RCC 7860 (cell line): ENCODE measurements at places on chromosomes 4 and X.

DNA sequence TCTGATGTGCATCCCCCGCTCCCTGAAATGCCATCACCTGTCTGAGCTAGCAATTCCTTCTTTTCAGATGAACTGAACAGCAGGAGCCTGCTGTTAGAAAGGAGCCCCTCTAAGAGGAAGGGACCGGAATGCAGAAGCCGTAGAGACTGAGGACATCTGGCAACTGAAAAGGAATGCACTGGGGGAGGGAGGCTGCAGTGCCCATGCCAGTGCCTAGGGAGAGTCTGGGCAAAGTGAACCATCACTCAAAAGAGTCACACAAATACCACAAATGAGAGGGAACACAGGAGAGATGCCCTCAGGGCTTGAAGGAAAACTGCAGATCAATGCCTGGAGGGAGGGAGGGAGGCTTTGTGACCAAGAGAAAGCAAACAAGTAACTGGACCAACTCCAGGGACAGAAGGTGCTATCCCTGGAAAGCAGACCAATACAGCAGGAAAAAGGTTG, 93.9 kb upstream of the CBR4 start:
- DNase-seq: no peak

GRCh38 chr4:26787461-26788340, 72.9 kb upstream of the STIM2 start:
- peak; percentile 63 for DNase-seq

DNA sequence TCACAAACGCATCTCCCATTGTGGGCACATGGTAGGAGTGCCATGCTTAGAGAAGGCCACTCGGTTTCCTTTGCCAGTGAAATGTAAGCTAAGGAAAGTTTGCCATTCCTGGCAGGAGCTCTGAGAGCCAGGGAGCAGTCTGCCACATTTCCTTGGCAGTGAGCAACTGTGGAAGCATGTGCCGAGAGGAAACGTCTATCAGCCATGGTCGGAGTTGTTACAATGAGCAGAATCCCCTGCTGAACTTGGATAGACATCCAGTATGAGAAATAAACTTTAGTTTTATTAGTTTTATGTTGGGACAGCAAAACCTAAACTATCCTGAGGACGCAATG, 51.1 kb downstream of the ENOPH1 start:
- DNase-seq: no peak

DNA sequence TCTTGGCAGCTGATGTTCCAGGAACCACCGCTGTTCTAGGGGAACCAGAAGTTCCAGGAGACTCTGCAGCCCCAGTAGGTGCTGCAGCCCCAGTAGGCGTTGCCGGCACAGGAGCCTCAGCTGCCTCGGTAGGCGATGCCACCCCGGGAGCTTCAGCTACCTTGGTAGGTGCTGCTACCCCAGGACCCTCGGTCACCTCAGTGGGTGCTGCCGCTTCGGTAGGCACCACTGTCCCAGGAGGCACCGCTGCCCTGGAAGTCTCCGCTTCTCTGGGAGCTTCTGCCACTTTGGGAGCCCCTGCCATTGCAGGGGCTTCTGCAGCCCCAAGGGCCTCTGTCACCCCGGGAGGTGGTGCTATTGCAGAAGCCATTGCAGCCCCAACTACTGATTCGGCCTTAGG, 2.8 kb downstream of the ARMCX2 start:
- DNase-seq: no peak

- no peak for DNase-seq
Observed at GRCh38 chr4:84792366-84793301, 173.9 kb downstream of the WDFY3 start.

- no peak for DNase-seq
Observed at GRCh38 chr4:141153751-141154510, 20.7 kb upstream of the RNF150 start.

DNA sequence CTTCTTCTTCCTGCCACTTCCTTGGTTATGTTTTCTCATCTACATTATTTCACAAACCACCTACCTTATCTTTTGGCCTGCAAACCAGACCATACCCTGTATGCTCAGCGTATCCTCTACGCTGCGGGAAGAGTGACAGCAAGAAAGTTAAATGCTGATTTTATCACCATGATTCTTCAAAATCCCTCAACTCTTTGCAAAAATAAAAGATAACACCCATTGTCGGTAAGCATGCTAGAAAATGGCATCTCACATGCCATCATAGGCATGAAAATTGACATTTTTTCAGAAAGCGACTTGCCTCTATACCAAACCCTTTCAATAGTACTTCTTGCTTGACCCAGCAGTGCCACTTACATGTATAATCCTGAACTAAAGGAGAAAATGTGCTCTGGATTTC, 102.0 kb downstream of the HPGD start:
- DNase-seq: no peak

DNA sequence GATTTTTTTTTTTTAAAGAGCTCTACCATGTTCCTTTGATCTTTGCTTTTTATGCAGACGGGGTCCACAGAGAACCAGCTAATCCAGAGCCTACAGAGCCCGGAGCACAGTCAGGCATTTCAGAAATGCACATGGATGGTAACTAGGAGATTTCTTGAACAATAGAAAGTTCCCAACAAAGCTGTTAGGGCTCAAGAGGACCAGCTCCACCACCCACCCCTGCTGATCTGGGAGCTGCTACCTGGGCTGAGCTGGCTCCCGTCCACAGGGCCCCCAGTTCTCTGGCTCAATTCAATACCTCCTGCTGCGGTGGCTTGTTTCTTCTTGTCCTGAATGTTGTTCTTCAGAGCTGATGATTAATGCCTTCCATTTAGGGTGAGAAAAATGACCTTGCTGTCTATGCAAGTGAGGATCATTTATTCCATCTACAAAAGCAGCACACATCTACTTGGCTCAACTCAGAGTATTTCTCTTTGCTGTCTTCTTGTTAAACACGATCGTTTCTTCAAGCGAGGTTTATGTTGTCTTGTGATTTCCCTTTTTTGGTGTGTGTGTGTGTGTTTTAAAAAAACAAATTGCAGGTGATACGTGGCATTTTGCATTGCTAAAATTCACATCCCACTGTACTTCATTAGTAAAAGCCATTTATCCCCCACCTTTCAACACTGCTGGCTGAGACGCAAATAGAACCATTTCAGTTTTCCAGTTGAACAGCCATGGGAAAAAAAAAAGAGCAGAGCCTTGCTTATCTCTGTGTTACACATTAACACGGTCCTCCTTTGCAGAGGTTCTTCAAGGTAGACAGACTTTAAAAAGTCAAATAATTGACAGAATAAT, 31.3 kb downstream of the IGFBP7 start:
- peak; percentile 82 for DNase-seq

- DNase-seq: peak; percentile 54
Observed at GRCh38 chr4:169314906-169315305, 44.1 kb upstream of the SH3RF1 start.

- DNase-seq: no peak
Observed at GRCh38 chr4:8245884-8246833, 23.4 kb upstream of the HTRA3 start.

- peak; percentile 43 for DNase-seq
Observed at GRCh38 chr4:64539234-64539849, 130.1 kb upstream of the TECRL start.

DNA sequence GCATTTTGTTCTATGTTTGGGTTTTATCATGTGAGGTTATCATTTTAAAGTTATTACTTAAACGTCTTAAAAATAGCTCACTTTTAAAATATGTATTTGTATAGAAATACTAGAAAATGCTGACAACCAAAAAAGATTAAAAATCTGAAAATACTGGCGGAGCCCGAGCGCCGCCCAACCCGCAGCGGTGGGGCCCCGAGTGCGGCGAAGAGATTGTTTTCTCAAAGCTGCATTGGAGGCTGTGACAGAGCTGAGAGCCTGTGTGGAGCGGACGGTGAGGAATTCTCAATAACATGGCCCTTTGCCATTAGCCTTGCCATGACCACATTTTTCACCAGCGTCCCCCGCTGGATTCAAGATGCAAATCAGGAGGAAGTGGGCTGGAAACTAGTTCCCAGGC, 255.4 kb downstream of the NKX6-1 start:
- no peak for DNase-seq

DNA sequence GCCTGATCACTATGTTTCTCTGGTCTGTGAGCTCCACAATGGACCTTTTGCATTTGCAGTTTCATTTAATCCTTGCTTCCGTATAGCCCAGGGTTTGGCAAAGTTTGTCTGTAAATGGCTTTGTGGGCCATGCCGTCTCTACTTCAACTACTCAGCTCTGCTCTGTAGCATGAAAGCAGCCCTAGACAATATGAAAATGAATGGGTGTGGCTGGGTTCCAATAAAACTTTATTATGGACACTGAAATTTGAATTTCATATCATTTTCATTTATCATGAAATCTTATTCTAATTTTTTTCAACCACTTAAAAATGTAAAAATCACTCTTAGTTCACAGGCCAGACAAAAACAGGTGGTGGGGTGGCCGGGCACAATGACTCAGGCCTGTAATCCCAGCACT, 41.5 kb downstream of the ACE2 start:
- no peak for DNase-seq

DNA sequence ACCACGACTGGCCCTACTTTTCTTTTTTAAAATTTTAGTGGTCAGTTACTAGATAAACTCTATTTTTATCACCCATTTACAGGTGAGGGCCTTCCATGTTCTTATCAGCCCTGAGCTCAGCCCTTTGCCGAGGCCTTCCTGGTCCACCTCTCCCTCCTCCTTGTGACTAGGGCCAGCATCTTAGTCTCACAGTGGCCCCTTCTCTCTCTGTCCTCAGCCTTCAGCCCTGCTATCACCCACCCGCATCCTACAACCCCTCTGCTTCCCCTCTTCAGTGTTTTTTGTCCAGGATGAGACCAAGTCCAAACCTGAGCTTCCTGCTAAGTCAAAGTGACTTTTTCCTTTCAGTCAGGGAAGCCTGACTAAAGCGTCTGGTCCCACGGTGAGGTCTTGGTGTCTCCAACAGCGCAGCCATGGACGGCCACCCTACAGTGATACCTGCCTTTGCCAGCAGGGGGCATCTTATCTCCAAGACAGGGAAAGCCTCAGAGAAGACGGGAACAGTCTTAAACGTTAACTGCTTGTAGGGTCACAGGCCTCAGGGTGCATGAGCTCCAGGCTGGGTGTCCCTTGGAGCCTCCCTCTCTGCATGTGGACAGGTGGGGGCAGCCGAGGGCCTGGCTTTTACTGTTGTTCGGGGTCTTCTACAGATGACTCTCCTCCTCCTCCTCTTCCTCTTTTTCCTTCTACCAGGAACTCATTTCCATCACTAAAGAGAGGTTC, 11.7 kb upstream of the GAGE10 start:
- DNase-seq: peak; percentile 17

- DNase-seq: no peak
Observed at GRCh38 chrX:105460376-105460775, 239.9 kb upstream of the TEX13A start.

DNA sequence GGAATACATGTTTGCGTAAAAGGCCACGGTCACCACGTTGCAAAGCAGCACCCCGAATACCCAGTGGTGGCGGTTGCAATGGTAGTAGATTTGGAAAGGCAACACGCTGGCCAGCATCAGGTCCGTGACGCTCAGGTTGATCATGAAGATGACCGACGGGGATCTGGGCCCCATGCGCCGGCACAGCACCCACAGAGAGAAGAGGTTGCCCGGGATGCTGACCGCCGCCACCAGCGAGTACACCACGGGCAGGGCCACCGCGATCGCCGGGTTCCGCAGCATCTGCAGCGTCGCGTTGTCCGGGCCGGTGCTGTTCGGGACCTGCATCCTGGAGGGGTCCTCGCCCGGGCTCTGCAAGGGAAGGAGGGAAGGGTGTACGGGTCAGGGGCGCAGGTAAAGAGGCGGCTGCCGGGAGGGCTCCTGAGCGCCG, 13.5 kb upstream of the ASMTL start:
- no peak for DNase-seq
